ENCODE measurements at places on chromosomes 16 and 17.

DNA sequence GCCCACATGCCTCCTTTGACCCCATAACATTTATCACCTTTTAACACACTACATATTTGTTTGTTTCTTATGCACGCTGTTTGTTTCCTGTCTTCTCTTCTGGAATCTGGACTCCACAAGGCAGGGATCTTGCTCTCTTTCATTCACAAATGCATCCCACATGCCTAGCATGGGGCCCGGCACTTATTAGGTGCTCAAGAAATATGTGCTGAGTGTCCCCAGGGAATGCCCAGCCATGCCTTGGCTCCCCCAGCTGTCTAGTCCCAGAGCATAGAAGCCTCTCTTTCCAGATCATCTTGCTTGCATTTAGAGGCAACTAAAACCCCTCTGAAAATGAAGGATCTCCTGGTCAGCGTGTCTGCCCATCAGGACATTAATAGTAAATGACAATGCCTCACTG is 283.7 kb downstream of the CBLN1 start:
- DNase-seq: no peak

GRCh38 chr16:57194512-57194911 is 8.4 kb downstream of the RSPRY1 start:
- no peak for DNase-seq

- peak; percentile 25 for DNase-seq
Observed at GRCh38 chr16:48041981-48042421, 113.8 kb downstream of the ABCC12 start.

GRCh38 chr16:9081158-9081557 is 10.3 kb upstream of the HAPSTR1 start:
- no peak for DNase-seq

GRCh38 chr17:21127509-21128077 is 829 bp downstream of the DHRS7B start:
- DNase-seq: no peak

All from brain (organoid and tissue), 16 donors.